Caki2 (cell line): ENCODE measurements at places on chromosomes 1 and 21.
A peak's percentile ranks its signal among the peaks of the same experiment; 100 is the strongest.

DNA sequence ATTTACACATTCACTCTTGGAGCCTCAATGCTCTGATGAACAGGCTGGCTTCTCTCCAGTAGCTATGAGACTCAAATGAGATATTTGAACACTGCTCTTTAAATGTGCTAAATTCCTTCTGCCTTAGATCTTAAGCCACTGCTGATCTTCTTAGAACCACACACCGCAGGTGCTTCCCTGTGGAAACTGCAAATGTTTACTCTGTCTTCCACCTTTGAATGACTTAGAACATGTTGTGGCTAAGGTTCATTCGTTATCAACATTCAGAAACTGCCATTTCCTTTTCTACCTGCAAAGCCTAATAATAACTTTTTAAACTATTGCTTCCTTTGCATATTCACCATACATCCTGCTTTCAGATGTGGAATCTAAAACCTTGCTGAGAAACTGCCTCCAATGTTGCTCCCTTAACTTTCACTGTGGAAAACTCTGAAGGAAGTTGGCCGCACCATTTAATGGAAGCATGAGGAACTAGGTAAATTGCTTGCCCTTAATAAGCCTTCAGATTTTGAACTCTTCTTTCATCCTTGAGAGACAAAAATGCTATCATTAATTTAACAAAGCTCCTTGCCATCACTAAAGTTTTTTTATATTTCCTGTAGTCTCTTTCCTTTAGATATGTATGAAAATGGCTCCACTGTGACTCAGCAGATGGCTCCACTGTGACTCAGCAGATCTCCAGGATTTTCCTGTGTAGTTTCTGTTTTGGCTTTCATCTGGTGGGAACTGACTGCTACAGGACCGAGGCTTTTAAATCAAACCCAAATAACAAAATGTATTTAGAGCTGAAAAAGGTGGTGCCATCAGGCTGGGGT is 143.8 kb downstream of the TNFSF18 start:
- peak; percentile 90 for DNase-seq

- peak; percentile 29 for DNase-seq
Measured at GRCh38 chr1:222171005-222171404, 376.9 kb downstream of the HHIPL2 start.

DNA sequence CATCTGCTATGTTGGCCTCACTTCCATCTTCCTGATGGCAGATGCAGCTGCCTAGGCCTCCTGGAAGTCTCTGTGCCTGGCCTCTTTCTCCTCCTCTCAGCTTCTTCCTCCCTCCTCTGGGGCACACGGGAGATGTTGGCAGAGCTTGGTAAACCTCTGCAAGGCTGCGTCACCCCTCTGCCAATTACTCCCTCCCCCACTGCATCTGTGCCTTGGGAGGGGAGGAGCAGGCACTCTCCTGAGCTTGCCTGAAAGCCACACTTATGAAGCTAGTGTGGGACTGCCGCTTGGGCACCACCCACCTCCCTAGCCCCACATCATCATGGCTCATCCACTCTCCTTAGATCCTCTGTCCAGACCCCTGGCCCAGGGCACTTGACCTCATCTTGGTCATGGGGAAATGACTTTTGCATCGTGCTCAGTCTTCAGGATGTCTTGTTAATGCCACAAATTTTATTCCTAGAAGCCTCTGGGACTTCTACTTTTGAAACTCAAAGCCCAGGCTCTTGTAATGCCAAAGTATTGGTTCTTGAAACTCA is 7.3 kb upstream of the TMEM51 start:
- no peak for DNase-seq

- no peak for DNase-seq
Measured at GRCh38 chr1:175367039-175367758, 174.6 kb upstream of the KIAA0040 start.

- no peak for DNase-seq
Measured at GRCh38 chr1:66397192-66397591, 136.8 kb upstream of the SGIP1 start.

DNA sequence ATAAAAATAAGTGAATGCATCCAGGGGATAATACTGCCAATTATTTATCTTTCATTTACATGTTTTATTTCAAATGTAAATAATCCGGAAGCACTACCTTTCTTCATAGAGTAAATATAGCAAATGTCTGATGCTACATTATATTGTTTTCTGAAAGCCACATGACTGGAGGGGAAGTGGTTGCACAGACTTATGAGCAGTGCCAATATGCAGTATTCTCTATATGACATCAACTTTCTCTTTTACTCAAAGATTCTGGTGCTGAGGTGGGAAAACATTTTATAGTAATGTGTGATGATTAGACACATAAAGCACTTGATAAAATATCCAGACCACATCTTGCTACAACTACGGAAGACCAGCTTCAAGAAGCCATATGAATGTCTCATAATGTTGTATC is 314.7 kb downstream of the NEGR1 start:
- DNase-seq: no peak

DNA sequence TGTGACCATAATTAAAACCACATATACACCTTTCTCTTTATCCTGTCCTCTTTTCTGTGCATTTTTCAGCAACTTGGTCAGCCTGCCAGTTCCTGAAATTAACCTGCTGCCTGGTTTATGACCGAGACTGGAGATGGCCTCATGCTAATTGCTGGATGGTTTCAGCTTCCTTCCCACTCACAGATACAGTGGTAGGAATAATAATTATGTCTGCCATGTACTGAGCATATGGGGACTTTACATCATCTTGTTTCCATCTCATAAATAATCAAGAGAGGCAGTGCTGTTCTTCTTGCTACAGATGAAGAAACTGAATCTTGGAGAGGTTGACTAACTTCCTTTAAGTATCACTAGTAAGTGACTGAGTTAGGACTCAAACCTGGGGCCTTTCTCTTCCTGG is 148.2 kb downstream of the NOS1AP start:
- DNase-seq: no peak

DNA sequence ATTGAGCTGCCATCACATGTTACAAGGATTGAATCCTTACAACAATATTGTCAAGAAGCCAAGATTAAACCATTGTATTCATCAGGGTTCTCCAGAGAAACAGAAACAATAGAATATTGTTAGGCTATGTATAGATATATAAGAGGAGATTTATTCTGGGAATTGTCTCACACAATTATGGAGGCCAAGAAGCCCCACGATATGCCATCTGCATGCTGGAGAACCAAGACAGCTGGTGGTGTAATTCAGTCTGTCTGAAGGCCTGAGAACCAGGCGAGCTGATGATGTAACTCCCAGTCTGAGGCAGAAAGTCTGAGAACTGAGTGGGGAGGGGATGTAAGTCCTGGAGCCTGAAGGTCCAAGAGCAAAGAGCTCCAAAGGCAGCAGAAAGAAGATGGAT is 14.5 kb upstream of the TTF2 start:
- DNase-seq: no peak

- DNase-seq: no peak
Measured at GRCh38 chr1:38152351-38153065, 105.9 kb upstream of the POU3F1 start.

GRCh38 chr21:32674038-32674437 is 53.8 kb downstream of the SYNJ1 start:
- DNase-seq: no peak

DNA sequence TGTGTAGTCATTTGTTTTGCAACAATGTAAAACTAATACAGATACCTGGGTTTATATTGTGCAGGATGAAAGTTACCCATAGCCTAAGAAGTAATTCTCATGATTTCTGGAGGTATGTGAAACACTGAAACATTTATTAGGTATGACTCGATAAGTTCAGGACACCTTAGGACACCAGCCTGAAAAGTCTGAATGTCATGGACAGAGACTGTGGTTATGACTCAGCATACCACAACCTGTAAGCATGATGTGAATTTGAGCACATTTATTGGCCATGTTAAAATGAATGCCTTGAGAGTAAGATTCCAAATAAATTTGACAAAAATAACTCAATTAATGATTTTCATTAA is 1471.7 kb upstream of the B3GALT2 start:
- DNase-seq: peak; percentile 48

GRCh38 chr1:182185842-182186756 is 124.6 kb upstream of the ZNF648 start:
- peak; percentile 85 for DNase-seq
